SJSA1 (cell line): ENCODE measurements at places on chromosomes 5 and 9. TPM values are rescaled to one million over a fixed set of nuclear protein-coding genes. Genes with fewer than 3 reads are reported as not detected.

The SLC12A7 gene
- total RNA-seq: 11.9 and 16.9 TPM in 2 replicates

The MSX2 gene
- 1.4 and 3.0 TPM in 2 replicates for total RNA-seq

The MAPKAP1 gene
- total RNA-seq: 76.2 and 88.5 TPM in 2 replicates

The TSC1 gene
- 44.0 and 54.5 TPM in 2 replicates for total RNA-seq

The PRDM9 gene
- not detected in 2 replicates for total RNA-seq

The RAPGEF6 gene
- total RNA-seq: 20.8 and 21.1 TPM in 2 replicates

The MARCHF11 gene
- not detected in 2 replicates for total RNA-seq

The LPAR1 gene
- 8.0 and 21.7 TPM in 2 replicates for total RNA-seq

The ADRB2 gene
- 13.8 and 14.9 TPM in 2 replicates for total RNA-seq

The CCNJL gene
- 12.9 and 14.9 TPM in 2 replicates for total RNA-seq

GRCh38 chr5:62653001-62653863 lies 74.6 kb downstream of the LRRC70 start:
- H3K36me3 ChIP-seq: no peaks in the 10 kb centered on the region
- no peak overlapping the region for H3K27ac ChIP-seq
- H3K4me1 ChIP-seq: no peaks in the 10 kb centered on the region
- H3K27me3 ChIP-seq: no peaks in the 10 kb centered on the region

- no peak overlapping the region for H3K27ac ChIP-seq
- DNase-seq: peak; percentile 39
Measured at GRCh38 chr9:31137176-31138160, 1247.0 kb upstream of the ACO1 start.

- H3K4me3 ChIP-seq: no peak overlapping the region
- no peaks in the 10 kb centered on the region for H3K27me3 ChIP-seq
- H3K4me1 ChIP-seq: no peaks in the 10 kb centered on the region
- H3K36me3 ChIP-seq: no peaks in the 10 kb centered on the region
- no peak overlapping the region for H3K27ac ChIP-seq
Measured at GRCh38 chr9:99724640-99725039, 97.0 kb upstream of the NR4A3 start.

DNA sequence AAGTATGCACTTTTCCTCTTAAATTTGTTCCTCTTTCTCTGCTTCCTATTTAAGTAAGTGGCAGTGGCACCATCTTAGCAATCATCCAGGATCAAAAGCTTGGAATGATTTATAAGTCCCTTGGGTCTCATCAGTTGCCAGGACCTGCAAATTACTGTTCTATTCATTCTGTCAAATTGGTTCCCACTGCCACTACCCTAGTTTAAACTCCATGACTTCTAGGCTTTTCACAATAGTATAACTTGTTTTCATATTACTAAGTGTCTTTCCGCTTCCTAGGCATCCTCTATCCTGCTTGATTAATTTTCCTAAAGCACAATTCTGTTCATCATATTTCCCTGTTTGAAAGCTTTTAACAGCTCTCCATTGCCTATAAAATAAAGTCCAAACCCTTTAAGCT lies 363.9 kb upstream of the MEF2C start:
- no peak overlapping the region for H3K27ac ChIP-seq
- no peaks in the 10 kb centered on the region for H3K4me1 ChIP-seq
- DNase-seq: no peak
- no peak overlapping the region for H3K4me3 ChIP-seq
- H3K27me3 ChIP-seq: no peaks in the 10 kb centered on the region

GRCh38 chr9:84818791-84819190 lies 149.3 kb downstream of the NTRK2 start:
- H3K4me3 ChIP-seq: no peak overlapping the region
- no peaks in the 10 kb centered on the region for H3K36me3 ChIP-seq
- DNase-seq: no peak
- H3K27ac ChIP-seq: no peak overlapping the region

GRCh38 chr5:360257-361027 lies 38.9 kb downstream of the AHRR start:
- DNase-seq: no peak
- no peak overlapping the region for H3K4me3 ChIP-seq
- no peak overlapping the region for H3K27ac ChIP-seq
- H3K27me3 ChIP-seq: no peaks in the 10 kb centered on the region
- H3K36me3 ChIP-seq: peaks cover 47% of the 10 kb centered on the region

DNA sequence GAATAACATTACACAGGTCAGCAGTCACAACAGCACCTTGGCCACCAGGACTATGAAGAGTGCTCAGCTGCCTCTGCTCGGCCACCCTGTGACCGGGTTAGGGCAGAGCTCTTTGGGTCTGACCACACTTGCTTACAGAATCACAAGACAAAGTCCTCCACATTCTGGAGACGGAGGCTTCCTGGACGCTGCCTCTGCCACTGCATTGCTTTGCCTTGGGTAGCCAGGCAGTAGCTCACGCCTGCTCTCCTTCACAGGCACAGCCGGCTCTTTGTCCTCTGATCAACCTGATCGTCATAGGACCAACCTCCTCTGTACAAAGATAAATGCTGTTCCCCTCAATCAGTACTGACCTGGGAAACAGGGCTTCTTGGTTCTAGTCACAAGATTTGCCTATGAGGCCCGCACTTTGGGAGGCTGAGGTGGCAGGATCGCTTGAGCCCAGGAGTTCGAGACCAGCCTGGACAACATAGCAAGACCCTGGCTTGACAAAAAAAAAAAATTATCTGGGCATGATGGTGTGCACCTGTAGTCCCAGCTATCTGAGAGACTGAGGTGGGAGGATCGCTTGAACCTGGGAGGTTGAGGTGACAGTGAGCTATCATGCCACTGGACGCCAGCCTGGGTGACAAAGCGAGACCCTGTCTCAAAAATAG lies 128.4 kb upstream of the IER5L start:
- no peaks in the 10 kb centered on the region for H3K4me1 ChIP-seq
- no peaks in the 10 kb centered on the region for H3K27me3 ChIP-seq
- DNase-seq: no peak
- no peak overlapping the region for H3K4me3 ChIP-seq
- no peak overlapping the region for H3K27ac ChIP-seq
- no peaks in the 10 kb centered on the region for H3K36me3 ChIP-seq

- no peaks in the 10 kb centered on the region for H3K36me3 ChIP-seq
- H3K27ac ChIP-seq: no peak overlapping the region
Measured at GRCh38 chr5:57036761-57037160, 84.8 kb upstream of the MIER3 start.

DNA sequence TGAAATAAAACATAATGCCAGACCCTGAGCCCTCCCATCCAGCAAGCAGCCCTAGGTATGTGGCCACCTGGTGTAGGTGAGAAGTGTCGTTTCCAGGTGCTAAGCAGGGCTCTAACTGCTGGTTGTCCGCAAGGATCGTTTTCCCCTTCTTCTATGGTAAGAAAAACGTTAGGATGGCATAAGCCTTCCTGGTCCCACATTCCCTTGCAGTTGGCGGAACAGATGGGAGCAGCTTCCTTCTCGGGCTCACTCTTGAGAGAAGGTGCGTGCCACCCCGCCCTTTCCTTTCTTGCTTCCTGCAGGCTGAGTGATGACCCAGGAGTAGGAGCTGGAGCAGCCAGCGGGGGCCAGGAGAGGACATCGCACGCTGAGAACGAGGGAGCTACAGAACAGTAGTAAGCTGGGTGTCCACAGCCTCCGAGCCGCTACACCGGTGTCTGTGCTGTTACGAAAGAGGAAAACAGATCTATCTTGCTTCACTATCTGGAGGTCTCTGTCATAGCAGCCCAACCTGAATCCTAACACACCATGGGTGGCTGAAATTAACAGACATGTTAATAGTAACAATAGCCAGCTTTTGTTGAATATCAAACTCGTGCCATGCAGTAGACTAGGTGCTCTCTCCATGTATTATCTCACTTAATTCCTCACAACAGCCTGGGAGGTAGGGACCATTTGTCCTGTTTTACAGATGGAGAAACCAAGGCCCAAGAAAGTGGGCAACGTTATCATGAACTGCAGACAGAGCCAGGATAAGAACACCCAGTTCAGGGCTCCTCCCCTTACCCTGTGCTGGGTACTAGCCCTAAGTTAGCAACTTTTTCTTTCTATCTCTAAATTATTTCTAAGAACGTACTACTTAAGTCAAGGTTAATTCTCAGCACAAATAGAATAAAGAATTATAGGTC lies 139.8 kb downstream of the COL23A1 start:
- DNase-seq: no peak
- H3K36me3 ChIP-seq: no peaks in the 10 kb centered on the region
- H3K27ac ChIP-seq: no peak overlapping the region
- H3K4me1 ChIP-seq: no peaks in the 10 kb centered on the region

GRCh38 chr5:73153513-73153912 lies 19.5 kb upstream of the TMEM174 start:
- H3K4me1 ChIP-seq: peaks cover 18% of the 10 kb centered on the region
- no peaks in the 10 kb centered on the region for H3K36me3 ChIP-seq
- no peaks in the 10 kb centered on the region for H3K27me3 ChIP-seq
- DNase-seq: no peak
- no peak overlapping the region for H3K4me3 ChIP-seq

- H3K4me3 ChIP-seq: no peak overlapping the region
- no peaks in the 10 kb centered on the region for H3K27me3 ChIP-seq
- no peak overlapping the region for H3K27ac ChIP-seq
- no peak for DNase-seq
Measured at GRCh38 chr5:64594025-64594424, 88.2 kb downstream of the RGS7BP start.

GRCh38 chr5:120476063-120476462 lies 12.0 kb downstream of the PRR16 start:
- no peaks in the 10 kb centered on the region for H3K36me3 ChIP-seq
- no peak overlapping the region for H3K27ac ChIP-seq
- H3K4me1 ChIP-seq: peaks cover 12% of the 10 kb centered on the region
- H3K27me3 ChIP-seq: no peaks in the 10 kb centered on the region
- no peak for DNase-seq
- H3K4me3 ChIP-seq: no peak overlapping the region

GRCh38 chr9:82513242-82513751 lies 524.7 kb downstream of the SPATA31D1 start:
- H3K36me3 ChIP-seq: no peaks in the 10 kb centered on the region
- H3K27me3 ChIP-seq: no peaks in the 10 kb centered on the region
- H3K4me1 ChIP-seq: no peaks in the 10 kb centered on the region
- DNase-seq: no peak
- no peak overlapping the region for H3K27ac ChIP-seq

GRCh38 chr9:74735761-74736160 lies 152.0 kb downstream of the TRPM6 start:
- no peak for DNase-seq
- no peaks in the 10 kb centered on the region for H3K36me3 ChIP-seq
- H3K27me3 ChIP-seq: no peaks in the 10 kb centered on the region
- H3K4me1 ChIP-seq: peaks cover 10% of the 10 kb centered on the region; the same call in 1 of the 2 replicates

- peak; percentile 76 for DNase-seq
- H3K27me3 ChIP-seq: no peaks in the 10 kb centered on the region
- peaks cover 65% of the 10 kb centered on the region for H3K4me1 ChIP-seq
- H3K36me3 ChIP-seq: no peaks in the 10 kb centered on the region; the same call in 1 of the 2 replicates
- peak overlapping the region; percentile 24 for H3K4me3 ChIP-seq
Measured at GRCh38 chr5:126354012-126354857, 69.0 kb upstream of the GRAMD2B start.
